ENCODE measurements at places on chromosomes 6 and 20.

- no peak for DNase-seq
Measured at GRCh38 chr6:53320964-53321363, 27.8 kb downstream of the ELOVL5 start.

GRCh38 chr6:65399355-65400084, 307.5 kb downstream of the EYS start:
- no peak for DNase-seq

- no peak for DNase-seq
Measured at GRCh38 chr20:38227420-38228360, 32.8 kb downstream of the KIAA1755 start.

DNA sequence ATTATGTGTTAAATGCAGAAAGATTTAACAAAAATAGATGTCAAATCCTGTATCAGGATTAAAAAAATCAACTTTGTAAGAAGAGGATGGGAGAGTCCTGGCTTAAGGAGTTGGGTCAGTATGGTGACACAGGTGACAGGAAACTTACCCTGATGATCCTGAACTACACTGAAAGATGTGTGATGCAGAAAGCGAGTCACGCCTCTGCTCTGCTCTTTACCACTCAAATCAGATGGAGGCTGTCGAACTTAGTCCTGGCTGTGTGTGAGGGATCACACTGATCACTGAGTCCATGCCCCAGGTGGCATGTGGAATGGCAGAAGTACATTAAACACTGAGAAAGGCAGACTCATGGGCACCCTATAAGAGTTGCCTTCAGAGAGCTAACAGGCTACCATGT, 92.9 kb downstream of the GJA10 start:
- DNase-seq = no peak

GRCh38 chr20:3312940-3313682, 74.1 kb upstream of the SLC4A11 start:
- DNase-seq = peak; percentile 63

GRCh38 chr6:87257565-87257964, 64.8 kb upstream of the SMIM8 start:
- peak; percentile 29 for DNase-seq

- DNase-seq = peak; percentile 38
Measured at GRCh38 chr6:56541741-56542360, 100.8 kb downstream of the DST start.

GRCh38 chr6:170072246-170072645, 218.6 kb downstream of the DLL1 start:
- DNase-seq = no peak

DNA sequence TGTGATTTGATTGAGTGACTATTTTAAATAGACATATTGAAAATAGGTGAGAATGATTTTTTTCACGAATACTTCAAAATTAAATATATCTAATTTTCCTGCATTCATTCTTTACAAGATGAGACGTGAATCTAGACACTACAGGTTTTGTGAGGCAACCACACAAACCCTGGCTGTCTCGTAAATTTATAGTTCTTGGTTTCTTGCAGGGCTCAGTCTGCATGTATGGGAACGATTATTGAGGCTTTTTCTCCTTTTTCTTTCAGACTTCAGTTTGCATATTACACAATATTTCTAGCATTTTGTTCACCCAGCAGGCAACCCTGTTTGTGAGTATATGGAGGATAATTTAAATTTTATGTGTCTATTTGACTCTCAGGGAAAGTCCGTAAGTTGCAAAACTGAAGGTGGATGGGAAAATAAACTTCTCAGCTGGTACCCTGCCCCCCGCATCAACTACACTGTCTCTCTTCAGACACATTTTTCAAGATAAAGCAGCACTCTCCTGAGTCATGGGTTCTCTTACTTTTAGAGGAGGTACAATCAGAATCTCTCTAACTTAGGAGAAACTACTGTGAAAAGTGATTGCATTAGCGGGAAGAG, 1349.3 kb downstream of the GRIK2 start:
- DNase-seq = no peak

DNA sequence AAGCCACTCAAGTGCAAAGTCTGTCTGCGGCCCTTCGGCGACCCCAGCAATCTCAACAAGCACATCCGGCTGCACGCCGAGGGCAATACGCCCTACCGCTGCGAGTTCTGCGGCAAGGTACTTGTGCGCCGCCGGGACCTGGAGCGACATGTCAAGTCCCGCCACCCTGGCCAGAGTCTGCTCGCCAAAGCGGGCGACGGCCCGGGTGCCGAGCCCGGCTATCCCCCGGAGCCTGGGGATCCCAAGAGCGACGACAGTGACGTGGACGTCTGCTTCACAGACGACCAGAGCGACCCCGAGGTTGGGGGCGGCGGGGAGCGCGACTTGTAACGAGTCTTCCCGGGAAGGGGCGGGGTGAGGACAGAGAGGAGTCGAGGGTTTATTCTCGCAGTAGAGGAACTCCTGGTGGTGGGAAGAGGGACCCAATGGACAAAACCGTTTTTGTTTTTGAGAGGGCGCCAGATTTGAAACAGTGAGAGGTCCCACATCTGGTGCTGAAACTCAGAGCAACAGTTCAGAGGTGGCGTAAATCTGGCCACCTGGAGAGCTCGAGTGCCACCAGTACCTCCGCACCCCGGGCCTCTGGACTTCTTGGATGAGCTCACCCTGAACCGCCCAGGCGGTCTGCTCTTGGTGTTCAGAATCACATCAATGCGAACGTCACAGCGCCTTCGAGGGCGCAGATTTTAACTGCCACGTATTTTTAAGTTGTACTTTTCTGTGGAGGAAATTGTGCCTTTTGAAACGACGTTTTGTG, 8.0 kb downstream of the PRDM13 start:
- DNase-seq = peak; percentile 74

- no peak for DNase-seq
Measured at GRCh38 chr6:169225887-169226286, 27.8 kb downstream of the THBS2 start.

- no peak for DNase-seq
Measured at GRCh38 chr20:59788811-59789397, 144.5 kb downstream of the SYCP2 start.
